ENCODE measurements at places on chromosomes 7 and 10.

- DNase-seq, result no peak
These were observed 19.9 kb upstream of the LMOD2 start for GRCh38 chr7:123635551-123636359.

DNA sequence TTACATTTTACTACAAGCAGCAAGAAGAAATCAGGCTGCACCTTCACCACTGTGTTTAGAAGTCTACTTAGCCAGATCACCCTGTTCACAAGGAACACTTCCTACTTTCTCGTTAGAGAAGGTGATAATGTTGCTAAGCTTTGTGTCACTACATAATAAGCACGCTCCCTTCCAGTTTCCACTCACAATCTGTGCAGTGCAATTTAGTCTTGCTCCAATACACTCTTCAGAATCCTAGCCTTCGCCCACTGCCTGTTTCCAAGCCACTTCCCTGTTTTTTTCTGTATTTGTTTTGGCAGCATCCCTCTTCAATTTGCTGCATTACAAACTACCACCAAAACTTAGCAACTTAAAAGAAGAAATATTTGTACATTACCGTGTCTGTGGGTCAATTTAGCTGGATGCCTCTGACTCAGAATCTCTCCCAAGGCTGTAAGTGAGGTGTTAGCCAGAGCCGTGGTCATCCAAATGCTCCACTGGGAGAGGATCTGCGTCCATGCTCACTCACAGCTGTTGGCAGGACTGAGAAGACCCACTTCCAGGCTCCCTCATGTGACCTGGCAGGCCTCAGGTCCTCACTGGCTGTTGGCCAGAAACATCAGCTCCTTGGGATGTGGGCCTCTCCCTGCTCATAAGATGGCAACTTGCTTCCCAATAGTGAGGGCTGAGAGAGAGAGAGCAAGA, 110.4 kb downstream of the PON1 start:
- DNase-seq, result no peak

DNA sequence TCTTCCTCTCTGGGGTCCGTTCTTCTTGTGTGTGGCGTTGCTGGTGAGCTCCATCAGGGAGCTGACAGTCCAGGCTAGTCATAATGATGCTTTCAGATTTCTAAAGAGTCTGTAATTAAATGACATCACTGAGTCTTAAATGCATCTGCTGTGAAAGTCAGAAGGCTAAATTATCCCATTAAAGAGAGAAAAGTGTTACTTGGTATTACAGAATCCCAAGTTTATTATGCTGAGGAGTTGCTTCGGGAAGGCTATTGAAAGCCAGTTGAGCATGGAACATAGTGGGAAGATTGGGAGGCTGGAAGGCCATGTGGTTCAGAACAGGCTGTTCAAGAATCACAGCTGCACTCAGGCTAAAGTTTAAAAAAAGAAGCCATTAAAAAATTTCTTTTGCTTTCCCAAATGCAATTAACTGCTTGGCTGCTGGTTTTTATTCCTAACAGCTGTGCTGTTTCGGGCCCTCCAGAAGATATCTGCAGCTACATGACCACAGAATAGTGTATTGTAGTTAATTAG, 342.6 kb upstream of the LRGUK start:
- no peak for DNase-seq

- no peak for DNase-seq
These were observed 17.5 kb downstream of the CTNNA3 start for GRCh38 chr10:67678335-67678974.

DNA sequence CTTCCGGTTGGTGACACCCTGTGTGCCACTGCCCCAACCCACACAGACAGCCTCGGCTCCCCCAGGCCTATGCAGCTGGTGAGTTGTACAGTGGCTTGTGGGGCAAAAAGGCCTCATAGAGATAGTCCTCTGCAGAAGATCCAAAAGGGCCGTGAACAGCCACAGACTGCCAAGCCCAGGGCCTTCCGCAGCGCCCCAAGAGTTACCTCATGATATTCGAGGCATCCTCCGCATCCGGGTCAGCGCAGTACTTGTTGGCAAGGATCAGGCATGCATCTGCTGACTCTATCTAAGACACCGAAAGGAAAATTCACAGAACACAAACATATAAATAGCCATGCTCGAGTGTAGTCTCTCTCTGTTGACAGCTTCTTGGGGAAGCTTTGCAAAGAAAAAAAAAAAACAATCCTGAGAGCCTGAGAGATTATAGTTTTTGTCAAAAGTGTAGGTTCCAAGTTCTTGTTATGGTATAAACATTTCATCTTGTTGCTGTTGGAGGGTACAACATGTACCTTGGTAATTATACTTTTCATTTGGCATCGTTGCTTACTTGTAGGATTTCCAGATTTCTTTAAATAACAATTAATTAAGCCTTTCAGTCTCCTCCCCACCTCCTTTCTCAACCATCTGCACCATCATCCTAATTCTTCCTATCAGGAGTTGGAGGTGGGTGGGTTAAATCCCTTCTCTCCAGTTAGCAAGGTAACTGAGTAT, 553.0 kb downstream of the KCNMA1 start:
- DNase-seq, result no peak

- no peak for DNase-seq
These were observed 12.5 kb downstream of the TMEM72 start for GRCh38 chr10:44923611-44924010.

GRCh38 chr7:14321947-14322346, 332.5 kb upstream of the ETV1 start:
- no peak for DNase-seq

- no peak for DNase-seq
These were observed 2.3 kb downstream of the DENND2A start for GRCh38 chr7:140638173-140638791.

DNA sequence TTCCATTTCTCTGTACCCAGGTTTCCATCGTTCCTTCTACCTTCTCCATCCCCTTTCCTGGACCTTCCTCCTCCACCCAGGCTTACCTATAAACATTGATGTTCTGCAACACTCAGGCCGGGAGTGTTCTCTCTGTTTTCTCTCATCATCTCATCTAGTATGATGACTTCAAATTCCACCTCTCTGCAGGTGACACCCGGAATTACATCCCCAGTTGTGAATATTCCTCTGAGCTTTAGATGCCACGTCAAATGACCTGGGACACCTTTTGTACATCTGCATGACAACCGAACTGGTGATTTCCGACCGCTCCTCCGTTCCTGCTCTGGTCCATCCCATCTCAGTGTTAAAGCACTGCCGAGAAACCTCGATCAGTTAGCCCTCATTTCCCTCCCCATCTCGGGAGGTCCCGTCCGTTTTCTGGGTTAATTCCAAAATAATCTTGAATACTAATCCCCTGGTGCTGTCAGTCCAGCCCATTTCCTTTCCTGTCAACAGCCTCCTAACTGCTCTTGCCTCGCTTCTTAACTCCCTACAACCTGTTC, 76.7 kb upstream of the SAMD8 start:
- DNase-seq, result no peak

GRCh38 chr7:50226669-50227068, 77.8 kb upstream of the IKZF1 start:
- DNase-seq, result no peak

GRCh38 chr7:31640381-31640780, 46.6 kb upstream of the PPP1R17 start:
- no peak for DNase-seq

- no peak for DNase-seq
These were observed 355.0 kb downstream of the DNAJB6 start for GRCh38 chr7:157691586-157692459.

GRCh38 chr7:110205899-110206298, 885.0 kb upstream of the LRRN3 start:
- no peak for DNase-seq

GRCh38 chr10:2978111-2978510, 89.2 kb upstream of the PFKP start:
- no peak for DNase-seq

DNA sequence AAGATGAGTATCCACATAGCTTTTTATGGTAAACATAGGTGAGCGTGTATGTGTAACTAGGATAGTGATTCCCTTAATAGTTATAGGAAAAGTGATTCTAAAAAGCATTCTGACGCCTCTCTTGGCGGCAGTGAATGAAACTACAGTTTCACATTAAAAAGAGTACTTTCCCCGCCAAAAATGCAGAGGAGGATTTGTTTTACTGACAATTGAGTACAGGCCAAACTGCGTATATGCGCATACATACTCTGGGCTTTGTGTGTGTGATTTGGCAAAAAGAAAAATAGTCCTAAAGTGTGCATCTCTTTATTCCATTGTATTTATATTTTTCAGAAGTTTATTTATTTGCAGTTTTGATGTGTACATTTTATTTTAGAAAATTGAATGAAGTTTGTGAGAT, 10.3 kb downstream of the CUL1 start:
- no peak for DNase-seq

- DNase-seq, result no peak
These were observed 12.7 kb downstream of the PARP12 start for GRCh38 chr7:140050100-140050499.

- DNase-seq, result no peak
These were observed 19.7 kb downstream of the RPS24 start for GRCh38 chr10:78053211-78053868.

GRCh38 chr10:31399171-31399570, 80.2 kb downstream of the ZEB1 start:
- no peak for DNase-seq

- DNase-seq, result no peak
These were observed 6.4 kb downstream of the NEURL1 start for GRCh38 chr10:103499881-103500280.

GRCh38 chr10:43252783-43253341, 14.0 kb downstream of the RASGEF1A start:
- DNase-seq, result no peak

GRCh38 chr10:91104193-91105041, 116.0 kb upstream of the PCGF5 start:
- DNase-seq, result no peak

- DNase-seq, result no peak
These were observed 31.1 kb downstream of the LOXL4 start for GRCh38 chr10:98236862-98237261.

DNA sequence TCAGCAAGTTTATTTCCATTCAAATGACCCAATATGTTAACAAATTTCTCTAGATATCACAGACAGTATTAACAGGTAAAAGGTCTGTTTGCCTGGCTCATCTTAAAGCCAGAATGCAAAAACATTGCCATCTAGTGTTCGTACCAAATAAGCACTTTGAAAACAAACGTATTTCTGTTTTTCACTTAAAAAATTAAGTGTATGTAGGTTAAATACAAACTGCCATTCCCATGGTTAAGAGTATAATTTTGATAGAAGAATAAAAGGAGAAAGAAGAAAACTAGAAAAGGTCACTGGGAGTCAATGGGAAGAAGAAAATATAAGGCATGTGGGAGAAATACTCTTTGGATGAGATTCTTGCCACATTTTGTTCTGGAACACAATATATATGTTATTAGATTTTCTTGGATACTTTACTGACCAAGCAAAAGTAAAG, 51.0 kb downstream of the ORC5 start:
- DNase-seq, result no peak

DNA sequence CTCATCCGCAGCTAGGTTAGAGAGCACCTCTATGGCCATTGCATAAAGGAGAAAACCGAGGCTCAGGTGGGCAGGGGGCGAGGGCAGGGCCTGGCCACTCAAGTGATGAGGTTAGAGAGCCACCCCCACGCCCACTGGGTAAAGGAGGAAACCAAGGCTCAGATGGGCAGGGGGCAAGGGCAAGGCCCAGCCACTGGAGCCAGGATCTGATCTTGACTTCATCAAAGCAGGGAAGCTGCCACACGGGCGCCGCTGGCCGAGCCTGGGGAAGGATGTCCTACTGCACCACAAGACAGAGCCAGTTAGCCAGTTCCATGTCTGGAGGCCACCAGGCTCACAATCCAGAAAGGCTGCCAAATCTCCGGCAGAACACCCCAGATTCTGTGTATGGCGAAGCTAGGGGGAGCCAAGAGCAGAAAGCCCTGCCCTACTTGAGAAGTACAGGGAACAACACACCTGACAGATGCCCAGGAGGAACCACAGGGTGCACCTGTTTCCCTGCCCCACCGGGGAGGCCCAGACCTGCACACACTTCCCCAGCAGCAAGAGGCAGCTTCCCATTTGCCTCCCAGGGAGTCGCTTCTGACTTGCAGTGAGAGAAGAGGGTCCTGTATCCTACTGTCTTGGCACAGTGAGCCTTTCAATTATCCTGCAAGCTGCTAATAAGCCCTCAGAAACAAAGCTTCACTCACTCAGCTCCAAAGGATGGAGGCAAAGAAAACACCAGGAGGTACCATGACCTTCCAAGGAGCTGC, 101.9 kb downstream of the TNS3 start:
- no peak for DNase-seq

GRCh38 chr7:81676105-81676811, 93.6 kb downstream of the HGF start:
- DNase-seq, result no peak

GRCh38 chr7:91846436-91846835, 34.1 kb downstream of the MTERF1 start:
- no peak for DNase-seq

DNA sequence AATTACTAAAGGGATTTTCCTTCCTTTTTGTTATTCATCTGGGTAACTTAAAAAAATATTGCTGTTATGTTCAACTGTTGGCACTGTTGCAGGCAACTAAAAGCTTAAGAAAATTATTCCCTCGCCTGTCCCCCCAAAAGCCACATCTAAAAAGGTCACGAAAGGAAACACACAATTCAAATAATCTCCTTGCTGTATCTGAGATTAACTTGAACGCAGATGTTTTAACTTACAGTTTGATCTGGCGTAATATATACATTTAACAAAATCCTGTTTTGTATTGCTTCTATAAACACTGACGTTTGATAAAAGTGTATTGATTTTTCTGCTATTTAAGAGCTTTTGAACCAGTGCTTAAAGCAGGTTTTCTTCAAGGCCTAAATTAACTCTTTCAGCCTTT, 432.1 kb downstream of the SUGCT start:
- DNase-seq, result no peak

DNA sequence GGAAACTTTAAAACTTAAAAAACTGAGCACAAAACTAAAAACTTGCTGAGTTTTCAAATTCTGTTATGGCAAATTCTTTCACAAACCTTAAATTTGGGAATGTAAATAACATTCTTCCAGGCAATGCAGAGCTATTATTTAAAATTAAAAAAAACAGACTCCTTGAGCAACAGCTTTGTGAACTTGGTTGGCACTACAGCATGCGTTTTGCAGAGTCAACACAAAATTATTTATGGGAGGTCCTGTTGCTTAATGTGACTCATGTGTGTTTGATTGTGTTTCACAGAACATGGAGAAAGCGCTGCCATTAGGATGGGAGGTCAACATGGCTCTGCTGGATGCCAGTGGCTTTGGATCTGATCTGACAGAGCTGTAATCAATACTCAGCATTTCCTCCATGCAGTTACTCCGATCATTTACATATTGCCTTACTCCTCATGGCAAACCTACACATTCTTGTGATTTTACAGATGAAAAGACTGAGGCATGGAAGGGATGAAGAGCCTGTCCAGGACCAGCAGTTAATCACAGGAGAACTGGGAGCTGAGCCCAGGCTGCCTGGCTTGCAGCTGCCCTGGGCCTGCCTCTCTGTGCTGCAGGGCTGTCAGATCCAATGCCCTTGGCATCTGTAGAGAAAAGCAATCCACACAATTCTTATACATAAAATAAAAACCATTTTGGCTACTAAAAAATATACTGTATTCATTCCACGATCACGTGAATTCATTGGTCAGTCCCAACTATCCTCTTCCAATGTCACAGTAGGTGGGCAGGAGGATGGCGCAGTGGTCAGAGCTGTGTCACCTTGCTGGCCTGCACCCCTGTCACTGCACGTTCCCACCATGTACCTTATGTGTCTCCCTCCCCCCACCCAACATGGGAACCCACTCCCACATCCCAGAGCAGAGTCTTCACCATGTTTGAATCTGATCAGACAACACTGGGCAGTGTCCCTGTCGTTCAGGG, 200.9 kb downstream of the CXCL12 start:
- DNase-seq, result no peak

GRCh38 chr10:34382626-34383025, 432.5 kb downstream of the PARD3 start:
- no peak for DNase-seq

- no peak for DNase-seq
These were observed 127.2 kb upstream of the RSU1 start for GRCh38 chr10:16944402-16944801.

Data from activated CD8-positive, alpha-beta memory T cell treated with anti-CD3 and anti-CD28 coated beads for 1 hour (primary cell).